ENCODE measurements at places on chromosomes 7 and 10.

GRCh38 chr10:116840389-116841075, 8.8 kb upstream of the ENO4 start:
- no peak for DNase-seq

- peak; percentile 83 for DNase-seq
Measured at GRCh38 chr10:94545391-94546048, at the start of gene HELLS. HELLS (plus strand) TSS chr10:94545788; CDS start chr10:94545922, 134 bp downstream.

- DNase-seq = no peak
Measured at GRCh38 chr7:68627247-68627864, 970.9 kb upstream of the AUTS2 start.

- no peak for DNase-seq
Measured at GRCh38 chr10:52542906-52543305, 228.8 kb downstream of the DKK1 start.

DNA sequence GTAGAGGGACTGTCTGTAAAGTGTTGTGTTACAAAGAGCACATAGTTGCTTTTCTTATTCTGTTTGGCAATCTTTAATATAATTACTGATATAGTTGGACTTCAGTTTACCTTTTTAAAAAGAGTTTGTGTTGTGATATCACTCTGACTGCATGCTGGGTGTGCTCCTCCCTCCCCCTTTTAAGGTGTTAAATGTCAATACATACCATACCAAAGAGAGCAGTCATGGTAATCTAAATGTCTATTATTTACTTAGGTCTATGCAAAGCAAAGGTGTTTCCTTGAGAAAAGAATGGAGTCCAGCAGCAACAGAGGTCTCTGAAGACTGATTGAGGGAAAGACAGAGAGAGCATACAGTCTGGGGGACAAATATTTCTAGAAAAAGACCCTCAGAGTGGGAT, 275.1 kb upstream of the NRP1 start:
- DNase-seq = no peak

Measured in cerebellar cortex (tissue), 1 donor.